Stimulated activated CD8-positive, alpha-beta memory T cell treated with anti-CD3 and anti-CD28 coated beads, Interleukin-12 subunit alpha, Interleukin-12 subunit beta, amount 100 ng/mL, for 4 hours (primary cell): ENCODE measurements at places on chromosomes 6 and 20.

DNA sequence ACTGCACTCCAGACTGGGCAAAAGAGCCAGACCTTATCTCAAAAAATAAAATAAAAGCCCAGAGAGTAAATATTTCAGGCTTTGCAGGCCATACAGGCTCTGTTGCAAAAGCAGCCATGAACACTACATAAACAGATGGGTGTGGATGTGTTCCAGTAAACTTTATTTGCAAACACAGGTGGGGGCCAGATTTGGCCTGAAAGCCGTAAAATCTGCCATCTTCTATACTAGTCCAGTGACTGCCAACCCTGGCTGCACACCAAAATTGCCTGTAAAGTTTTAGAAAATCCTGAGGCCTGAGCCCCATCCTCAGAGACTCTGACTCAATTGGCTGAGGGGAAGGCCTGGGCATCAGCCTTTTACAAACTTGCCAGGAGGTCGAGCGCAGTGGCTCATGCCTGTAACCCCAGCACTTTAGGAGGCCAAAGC lies 103.6 kb downstream of the ZMYND8 start:
- DNase-seq: no peak

DNA sequence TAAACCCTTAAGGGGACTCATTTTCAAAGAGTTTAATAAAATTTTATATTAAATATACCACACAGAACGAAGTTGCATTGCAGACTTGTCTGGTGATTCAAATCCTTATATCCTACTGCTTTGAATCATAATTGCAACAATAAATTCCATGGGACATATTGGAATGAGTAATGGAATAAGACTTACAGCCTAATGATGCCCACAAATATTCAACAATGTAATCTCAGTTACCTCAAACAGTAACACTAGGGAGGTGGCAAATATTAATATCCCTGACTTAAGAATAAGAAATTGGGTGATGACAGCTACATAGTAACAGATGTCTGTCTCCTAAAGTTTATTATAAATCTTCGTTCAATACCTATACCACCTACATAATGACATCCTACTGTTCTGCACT lies 52.6 kb downstream of the BMP5 start:
- no peak for DNase-seq

DNA sequence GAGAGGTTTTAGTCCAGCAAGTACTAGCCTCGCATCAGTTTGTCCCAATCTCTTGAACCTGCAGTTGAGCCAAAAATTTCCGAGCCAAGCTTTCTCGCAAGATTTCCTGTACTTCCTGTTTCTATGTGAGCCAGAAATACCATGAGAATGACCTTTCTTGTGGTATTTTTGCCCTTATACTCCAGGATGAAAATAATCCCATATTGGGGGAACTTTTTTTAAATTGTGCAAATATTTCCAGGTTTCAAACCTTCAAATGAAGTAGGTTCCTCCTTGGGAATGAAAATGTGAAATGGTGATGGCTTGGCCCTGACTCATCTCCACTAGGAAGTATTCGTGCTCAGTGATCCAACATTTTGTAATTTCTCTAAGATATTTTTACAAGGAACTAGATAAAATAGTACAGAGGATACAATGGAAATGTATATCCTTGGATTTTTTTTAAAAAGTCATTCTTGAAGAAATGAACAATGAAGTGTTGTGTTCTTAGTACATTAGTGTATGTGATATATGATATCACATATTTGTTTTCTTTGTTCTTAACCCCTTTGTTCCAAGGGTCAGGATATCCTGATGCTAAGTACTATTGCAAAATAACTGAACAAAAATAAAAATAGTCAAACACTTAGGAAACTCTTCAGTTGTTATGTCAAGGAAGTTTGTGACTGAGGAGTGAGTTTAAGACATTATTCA lies 184.0 kb downstream of the PDE7B start:
- no peak for DNase-seq

DNA sequence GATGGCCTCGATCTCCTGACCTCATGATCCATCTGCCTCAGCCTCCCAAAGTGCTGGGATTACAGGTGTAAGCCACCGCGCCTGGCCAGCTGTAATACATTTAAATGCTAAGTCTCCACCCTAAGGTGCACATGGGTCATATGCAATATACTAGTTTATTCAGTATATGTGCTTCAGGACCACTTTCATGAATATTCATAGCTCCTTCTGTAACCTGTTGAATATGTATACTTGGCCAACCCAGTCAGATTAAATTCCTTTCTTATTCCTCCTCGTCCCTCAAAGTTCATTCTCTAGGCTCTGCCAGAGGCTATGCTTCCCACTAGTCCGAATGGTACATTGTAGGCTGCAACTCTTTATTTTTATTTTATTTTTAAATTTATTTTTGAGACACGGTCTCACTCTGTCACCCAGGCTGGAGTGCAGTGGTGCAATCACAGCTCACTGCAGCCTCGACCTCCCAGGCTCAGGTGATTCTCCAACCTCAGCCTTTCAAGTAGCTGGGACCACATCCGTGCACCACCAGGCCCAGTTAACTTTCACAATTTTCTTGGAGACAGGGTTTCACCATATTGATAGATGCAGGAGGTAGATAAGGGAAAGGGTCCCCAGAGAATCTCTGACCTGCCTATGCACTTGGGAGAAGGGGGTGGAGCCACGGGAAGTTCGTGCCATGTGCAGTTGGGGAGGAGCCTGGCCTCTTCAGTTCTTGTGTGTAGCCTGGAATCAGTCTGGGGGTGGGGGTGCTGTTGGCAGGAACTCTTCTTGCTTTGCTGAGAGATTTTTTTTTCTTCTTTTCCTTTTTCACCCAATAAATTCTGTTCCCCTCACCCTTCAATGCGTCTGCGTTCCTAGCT lies 41.3 kb upstream of the DDR1 start:
- no peak for DNase-seq

GRCh38 chr6:155782320-155782731 lies 326.7 kb upstream of the NOX3 start:
- no peak for DNase-seq

DNA sequence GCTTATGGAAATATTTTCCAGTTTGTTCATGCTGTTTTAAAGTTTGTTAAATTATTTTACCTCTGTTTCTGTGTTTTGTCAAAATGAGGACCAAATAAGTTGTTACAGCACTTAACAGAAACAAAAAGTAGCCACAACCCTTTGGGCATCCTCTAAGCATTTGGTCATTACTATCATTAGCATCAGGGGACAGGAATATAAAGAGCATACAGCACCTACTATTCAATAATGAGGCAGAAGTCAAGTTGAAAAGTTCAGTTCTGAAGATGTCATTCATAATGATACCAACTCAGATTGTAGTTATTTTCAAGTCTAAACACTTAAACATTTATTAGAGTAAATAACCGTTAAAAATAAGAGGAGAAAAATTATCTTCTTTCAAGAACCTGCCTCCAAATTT lies 862.3 kb upstream of the FLRT3 start:
- no peak for DNase-seq

DNA sequence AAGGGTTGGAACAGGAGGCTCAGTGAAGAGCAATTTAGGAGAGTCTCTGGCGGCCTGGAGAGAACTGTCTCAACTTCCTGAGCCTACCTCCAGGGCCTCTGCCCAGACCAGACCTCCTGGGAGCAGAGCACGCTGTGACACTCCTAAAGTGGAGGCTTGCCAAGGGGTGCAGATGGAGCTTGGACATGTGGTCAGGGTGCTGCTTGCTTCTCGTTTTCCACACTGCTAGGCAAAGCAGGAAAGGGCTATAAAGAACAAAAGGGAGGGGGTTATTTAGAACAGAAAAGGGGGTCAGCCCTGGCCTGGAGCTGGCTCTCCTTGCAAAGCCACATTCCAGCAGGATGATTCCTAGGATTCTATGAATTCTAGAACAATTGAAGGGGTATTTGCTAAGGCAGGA lies 145.7 kb upstream of the GGTLC1 start:
- DNase-seq: no peak

DNA sequence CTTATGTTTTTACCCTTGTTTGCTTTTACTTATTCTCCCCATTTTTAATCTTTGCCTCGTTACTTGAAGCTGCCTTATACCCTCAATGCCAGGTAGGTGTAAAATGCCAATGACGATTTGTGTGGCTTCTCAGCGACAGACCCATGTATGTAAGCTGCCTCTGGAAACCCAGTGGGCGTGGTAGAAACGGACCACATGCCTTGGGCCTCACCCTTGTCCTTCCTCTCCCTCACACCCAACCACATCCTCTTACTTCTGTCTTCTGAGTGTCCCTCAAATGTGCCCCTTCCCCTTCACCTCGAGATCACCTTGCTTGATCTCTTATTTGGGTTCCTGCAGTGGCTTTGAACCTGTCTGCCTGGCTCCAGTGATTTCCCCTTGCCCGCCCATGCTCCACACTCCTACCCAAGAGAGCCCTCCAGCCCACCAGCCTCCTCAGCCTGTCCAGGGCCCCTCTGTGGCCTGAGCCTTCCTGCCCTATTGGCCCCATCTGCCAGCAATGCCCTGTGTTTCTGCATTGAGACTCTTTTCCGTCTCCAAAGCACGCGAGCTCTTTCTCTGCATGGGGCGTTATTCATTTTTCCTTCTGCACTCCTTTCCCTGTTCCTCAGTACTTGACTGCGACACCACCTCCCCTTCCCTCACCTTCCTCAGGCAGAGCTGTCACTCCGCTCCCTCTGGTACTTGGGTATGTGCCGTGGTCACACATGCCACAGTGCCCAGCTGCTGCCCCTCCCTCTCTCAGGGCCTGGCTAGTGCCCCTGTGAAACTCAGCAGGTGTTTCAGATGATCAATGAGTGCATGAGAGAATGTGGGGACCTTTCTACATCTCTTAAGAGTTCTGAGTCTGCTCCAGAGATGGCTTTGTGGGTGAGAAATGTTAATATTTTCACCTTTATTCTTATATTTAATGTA lies 115.4 kb downstream of the SLX4IP start:
- DNase-seq: no peak

- DNase-seq: no peak
Measured at GRCh38 chr6:12246900-12247299, 43.3 kb upstream of the EDN1 start.

- DNase-seq: no peak
Measured at GRCh38 chr20:50392138-50392866, 117.9 kb upstream of the PTPN1 start.

DNA sequence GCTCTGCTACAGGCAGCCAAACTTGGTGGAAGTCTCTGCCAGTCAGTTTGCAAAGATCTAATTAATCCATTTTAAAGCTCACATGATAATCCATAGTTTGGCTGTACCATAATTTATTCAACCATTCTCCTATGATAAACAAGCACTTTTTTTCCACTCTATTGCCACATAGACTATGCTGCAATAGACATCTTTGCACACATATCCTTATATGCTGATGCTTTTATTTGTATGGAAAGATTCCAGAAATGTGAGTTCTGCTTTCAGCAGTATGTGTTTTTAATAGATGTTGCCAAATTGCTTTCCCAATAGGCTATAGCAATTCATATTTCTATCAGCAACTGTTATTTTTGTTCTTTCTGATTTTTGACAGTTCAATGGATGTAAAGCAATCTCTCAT lies 628.0 kb downstream of the KIF16B start:
- DNase-seq: no peak

GRCh38 chr6:118780668-118781067 lies 113.3 kb upstream of the ASF1A start:
- no peak for DNase-seq

- DNase-seq: no peak
Measured at GRCh38 chr6:75376347-75377024, 91.9 kb upstream of the TMEM30A start.

DNA sequence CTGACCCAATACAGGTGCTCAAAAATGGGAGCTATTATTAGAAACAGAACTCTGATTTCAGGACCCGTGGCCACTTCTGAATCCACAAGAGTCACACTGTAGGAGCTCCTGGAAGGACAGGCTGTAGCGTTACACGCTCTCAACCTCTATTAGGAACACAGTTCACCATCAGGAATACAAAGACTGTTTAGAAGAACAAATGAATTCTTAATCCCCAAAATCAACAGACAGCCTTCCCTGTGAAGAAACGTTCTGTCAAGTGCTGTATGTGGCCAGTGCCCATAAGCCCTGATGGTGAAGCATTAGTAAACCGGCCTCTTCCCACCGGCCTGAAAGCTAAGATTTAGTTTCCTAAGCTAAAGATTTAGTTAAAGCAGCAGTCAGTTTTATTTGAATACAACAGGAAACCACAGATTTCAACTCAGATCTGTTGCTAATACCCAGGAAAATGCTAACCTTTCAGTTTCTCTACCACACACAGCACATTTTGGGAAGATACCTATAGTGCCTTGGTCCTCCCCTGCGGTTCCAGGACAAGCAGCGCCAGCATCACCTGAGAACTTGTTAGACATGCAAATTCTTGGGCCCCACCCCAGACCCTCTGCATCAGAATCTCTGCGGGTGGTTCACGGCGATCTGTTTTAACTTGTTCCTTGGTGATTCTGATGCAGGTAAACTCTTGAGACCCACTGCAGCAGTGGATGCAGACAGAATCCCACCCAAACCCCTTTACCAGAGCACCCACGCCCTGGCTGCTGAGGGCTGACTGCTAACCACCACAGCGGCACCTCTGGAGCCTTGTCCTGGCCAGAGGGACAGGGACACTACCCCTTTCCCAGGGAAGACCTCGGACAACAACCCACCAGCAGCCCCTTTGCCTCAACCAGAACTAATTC lies 33.4 kb downstream of the MTRES1 start:
- DNase-seq: no peak

DNA sequence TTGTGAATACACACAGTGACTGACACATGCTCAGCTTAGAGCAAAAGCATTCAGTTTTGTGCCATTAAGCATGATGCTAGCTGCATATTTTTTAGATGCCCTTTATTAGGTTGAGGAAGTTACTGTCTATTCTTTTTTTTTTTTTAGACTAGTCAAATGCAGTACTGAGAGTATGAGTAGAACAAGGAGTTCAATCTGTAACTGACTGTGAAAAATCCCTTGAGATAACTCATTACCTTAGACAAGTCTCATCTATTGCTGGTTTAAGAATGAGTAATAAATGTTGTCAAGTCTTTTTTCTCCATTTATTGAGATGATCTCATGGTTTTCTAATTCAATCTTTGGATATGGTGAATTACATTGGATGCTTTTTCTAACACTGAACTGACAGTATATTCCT lies 23.2 kb downstream of the AHI1 start:
- DNase-seq: no peak

DNA sequence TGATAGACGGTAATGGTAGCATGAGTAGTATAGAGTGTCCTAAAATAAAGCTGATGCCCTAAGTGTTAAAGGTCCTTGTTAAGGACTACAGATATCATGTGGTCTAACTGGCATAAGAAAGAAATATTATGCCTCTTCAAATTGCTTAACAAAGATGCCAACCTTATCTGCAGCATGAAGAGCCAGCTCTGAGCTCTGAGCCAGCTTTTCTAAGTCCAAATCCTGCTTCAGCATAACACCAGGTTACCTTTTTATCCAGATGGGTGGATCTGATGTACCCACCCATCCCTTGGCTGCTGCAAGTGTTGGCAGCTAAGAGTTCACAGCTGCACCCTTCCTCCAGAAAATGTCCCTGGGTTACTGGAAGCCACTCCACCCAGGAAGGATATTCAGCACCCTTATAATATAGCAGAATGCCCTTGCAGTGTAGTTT lies 83.8 kb downstream of the TENT5A start:
- no peak for DNase-seq

GRCh38 chr6:129667034-129667433 lies 42.9 kb downstream of the ARHGAP18 start:
- DNase-seq: no peak
